G401 (cell line): ENCODE measurements at places on chromosomes 1 and 21.
A peak's percentile ranks its signal among the peaks of the same experiment; 100 is the strongest.

- DNase-seq, result peak; percentile 54
These were observed 16.0 kb downstream of the LRIG2 start for GRCh38 chr1:113088972-113089371.

DNA sequence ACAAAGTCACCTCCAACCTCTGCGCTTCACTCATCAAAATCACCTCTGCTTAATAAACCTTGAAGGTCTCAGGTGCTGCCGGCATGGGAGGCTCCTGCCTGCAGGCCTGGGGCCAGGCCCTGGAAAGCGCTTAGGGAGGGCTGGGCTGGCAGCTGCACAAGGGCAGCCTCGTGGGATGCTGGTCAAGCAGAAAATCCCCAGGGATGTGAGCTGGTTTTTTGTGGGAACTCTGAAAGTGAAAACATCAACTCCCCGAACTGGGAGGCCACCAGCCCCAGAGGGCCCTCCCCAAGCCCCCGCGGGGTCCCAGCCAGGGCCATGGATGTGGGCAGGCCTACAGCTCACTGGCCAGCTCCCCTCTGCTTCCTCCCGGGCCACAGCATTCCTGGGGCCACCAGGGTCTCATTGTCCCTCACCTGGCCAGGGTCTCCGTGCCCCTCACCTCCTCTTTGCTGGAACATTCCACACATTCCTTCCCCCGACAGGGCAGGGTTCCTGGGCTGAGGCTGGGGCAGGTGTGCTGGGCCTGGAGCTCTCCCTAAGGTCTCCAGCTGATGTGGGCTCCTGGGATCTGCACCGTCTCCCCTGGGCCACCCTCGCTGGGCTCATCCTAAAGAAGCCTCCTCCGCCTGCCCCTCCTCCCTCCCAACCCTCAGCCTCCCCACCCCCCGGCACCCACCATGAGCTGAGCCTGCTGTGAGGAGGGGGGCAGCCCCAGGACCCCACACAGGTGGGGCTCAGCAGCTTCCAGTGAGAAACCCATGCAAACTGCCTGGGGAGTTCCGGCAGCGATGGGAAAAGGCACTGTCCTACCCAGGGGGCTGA lies 36.0 kb upstream of the POFUT2 start:
- DNase-seq, result no peak

- no peak for DNase-seq
These were observed 19.8 kb downstream of the PGM1 start for GRCh38 chr1:63612971-63613370.

DNA sequence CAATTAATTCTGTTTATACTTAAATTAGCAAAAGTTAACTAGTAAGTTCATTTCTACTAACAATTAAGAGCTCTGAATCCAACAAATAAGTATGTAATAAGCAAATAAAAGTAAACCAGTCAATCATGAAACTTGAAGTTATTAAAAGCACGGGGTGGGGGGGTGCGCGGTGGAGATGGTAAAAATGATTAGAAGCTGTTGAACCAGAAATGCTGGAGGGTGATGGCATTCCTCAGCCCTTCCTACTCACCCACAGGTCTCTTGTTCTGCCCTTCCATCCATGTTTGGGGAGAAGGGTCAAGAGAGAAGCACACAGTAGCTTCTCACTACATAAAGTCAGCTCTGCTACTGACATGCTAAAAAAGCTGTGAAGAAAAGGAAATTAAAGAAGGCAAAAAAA lies 63.5 kb downstream of the AKT3 start:
- DNase-seq, result no peak

DNA sequence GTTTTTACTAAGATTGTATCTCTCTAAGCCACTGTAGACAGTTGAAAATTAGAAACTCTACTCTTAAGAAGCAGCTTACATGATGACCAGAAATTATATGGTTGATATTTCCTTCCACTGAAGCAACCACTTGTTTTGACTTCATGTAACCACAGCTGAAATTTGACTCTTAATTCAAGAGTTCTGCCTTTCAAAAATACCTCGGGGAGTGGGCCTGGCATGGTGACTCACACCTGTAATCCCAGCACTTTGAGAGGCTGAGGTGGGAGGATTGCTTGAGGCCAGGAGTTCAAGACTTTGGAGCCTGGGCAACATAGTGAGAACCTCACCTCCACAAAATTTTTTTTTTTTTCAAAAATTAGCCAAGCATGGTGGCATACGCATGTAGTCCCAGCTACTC lies 4.3 kb downstream of the AMPD1 start:
- no peak for DNase-seq

GRCh38 chr1:156833603-156834002 lies 17.0 kb upstream of the SH2D2A start:
- no peak for DNase-seq

GRCh38 chr1:35931446-35932157 lies 697 bp downstream of the AGO3 start:
- peak; percentile 40 for DNase-seq

DNA sequence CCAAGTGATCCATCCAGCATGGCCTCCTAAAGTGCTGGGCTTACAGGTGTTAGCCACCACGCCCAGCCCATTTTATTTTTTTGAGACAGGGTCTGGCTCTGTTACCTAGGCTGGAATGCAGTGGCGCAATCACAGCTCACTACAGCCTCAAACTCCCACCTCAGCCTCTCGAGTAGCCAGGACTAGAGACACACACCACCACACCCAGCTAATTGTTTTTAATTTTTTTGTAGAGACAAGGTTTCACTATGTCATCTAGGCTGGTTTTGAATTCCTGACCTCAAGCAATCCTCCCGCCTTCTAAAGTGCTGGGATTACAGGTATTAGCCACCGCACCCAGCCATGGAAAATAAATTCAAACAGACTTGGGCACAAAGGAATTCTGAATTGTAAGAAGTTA lies 31.9 kb downstream of the PUM1 start:
- no peak for DNase-seq

DNA sequence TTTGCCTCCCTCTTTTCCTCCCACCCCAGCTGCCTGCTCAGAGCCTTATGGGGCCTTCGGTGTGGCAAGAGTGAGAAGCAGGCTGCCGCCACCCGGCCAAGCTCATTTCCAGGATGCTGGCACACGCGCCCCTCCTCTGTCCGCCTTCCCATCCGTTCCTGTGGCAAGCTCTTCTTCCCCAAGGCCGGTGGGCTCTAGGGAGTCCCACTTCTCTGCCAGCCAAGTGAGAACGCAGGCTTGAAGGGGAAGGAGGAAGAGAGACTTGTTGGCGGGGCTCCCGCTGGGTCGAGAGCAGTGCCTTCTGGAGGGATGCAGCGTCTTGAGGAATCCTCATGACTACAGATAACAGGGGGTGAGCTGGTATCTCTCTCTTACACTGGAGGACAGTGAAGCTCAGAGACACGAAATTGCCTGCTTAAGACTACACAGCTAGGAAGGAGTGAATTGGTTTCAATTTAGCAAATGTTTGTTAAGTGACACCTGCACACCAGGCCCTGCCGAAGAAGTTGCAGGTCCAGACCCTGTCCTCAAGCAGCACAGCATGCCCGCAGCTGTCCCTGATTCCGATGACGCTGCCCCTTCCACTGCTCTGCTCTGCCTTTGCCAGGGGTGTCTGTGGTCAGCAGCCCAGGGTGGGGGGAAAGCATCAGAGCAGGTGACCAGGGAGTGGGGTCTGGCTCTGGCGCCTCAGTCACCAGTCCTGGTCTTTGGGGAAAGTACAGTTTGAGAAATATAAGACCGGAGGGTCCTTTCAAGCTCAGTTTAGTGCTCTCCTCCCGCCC lies 40.1 kb upstream of the FOXO6 start:
- no peak for DNase-seq

- no peak for DNase-seq
These were observed 23.0 kb upstream of the PNRC2 start for GRCh38 chr1:23936481-23937176.

- DNase-seq, result no peak
These were observed 23.9 kb downstream of the HSPG2 start for GRCh38 chr1:21913258-21913657.

DNA sequence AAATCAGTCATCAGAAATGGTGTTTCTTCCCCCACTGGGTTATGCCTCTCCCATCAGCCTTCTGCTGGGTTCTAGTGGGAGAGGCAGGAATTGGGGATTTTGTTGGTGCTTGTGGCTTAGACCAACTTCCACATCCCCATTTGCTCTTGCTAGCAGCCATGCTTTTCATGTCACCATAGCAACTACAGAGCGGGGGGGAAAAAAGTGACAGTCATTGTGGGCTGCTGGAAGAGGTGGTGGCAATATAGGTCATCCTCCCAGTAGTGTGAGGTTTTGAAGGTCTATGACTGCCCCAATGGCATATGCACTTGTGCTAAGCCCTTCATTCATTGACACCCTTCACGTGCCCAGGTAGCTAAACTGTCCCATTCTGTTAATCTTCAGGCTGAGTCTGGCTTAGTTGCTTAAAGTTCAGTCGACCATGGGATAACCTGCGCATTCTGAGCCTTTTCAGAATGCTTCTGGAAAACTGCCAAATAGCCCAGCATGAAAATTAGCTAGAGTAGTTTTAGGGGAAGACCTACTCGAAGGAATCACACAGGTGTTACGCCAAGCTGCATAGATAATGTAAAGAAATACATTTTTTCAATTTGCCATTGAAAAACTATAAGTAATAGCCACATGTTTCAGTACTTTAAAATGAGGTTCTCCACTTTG lies 53.7 kb upstream of the ZNF326 start:
- DNase-seq, result no peak

GRCh38 chr1:182426442-182427430 lies 23.2 kb upstream of the RGSL1 start:
- no peak for DNase-seq

DNA sequence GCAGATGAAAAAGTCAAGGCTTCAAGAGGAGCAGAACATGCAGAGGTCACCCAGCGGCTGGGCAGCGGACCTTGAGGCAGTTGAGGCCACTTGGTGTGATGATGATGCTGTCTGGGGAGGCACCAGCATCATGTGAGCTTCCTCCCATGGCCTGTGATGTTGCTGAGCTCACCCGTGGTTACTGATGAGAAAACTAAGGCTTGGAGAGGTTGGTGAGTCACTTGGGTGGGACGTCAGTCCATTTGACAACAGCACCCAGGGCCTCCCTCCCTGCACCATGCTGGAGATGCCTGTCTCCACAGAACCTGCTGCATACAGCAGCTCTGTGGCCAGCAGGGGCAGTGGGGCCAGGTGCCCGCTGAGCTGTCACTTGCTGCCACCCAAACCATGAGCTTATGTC lies 146.8 kb downstream of the NPHP4 start:
- no peak for DNase-seq

GRCh38 chr1:21344098-21344749 lies 54.0 kb upstream of the ECE1 start:
- DNase-seq, result no peak

GRCh38 chr21:41897047-41897669 lies 18.0 kb upstream of the PRDM15 start:
- no peak for DNase-seq

DNA sequence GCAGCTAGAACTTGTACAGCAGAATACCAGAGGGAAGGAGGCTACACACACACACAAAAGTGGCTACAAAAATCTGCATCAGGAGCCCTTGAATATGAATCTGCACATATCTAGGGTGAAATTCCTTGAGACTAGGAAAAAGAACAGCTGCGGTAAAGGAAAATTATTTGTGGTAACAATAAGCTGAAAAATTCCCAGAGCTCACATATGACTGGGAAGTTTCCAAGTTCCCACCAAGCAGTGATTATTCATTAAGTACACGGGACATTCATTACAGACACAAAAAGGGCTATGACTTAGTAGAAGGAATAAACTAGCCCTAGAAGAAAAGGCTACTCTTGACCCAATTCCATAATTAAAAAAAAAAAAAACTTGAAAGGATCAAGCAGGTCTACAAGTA lies 149.5 kb upstream of the BACE2 start:
- no peak for DNase-seq

GRCh38 chr1:200869753-200870391 lies 2.9 kb upstream of the GPR25 start:
- DNase-seq, result no peak

DNA sequence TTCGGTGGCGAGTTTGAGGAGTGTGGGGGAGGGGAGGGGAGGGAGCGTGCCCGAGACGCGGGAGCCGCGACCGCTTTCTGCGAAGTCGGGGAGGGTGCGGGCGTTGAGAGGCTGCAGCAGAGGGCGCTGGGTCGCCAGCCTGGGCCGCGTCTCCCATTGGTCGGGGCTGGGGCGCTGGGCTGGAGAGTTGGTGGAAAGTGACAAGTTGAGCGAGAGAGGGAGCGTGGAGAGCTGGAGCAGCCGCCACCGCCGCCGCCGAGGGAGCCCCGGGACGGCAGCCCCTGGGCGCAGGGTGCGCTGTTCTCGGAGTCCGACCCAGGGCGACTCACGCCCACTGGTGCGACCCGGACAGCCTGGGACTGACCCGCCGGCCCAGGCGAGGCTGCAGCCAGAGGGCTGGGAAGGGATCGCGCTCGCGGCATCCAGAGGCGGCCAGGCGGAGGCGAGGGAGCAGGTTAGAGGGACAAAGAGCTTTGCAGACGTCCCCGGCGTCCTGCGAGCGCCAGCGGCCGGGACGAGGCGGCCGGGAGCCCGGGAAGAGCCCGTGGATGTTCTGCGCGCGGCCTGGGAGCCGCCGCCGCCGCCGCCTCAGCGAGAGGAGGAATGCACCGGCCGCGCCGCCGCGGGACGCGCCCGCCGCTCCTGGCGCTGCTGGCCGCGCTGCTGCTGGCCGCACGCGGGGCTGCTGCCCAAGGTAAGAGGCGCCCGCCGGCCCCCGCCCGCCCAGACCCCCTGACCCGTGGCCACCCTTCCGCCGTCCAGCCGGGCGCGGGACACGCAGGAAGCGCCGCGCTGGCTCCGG lies at the start of gene ROR1:
Gene ROR1, plus strand, starts transcription at position 203 of the 802 bp plus-strand sequence.
- DNase-seq, result peak; percentile 83

DNA sequence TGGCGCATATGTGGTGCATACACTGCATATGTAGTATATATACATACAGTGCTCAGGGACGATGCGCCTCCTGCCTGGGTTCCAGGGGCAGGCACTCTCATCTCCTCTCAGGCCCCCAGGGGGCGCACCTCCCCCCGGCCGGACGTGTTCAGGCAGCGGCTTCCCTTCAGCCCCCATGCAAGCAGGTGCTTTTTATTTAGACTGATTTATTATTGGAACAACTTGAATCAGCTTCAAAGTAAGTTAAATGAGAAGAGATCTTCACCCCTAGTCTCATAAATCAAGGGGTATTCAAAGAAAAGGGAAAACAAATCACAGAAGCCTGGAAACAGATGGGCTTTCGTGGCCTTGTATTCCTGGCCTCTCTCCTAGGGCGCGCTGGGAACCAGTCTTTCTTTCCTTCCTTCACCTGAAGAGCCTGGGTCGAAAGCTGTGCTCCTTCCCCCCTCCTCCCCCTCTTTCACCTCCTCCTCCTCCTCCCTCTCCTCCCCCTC lies 64.6 kb downstream of the UBIAD1 start:
- peak; percentile 36 for DNase-seq

- no peak for DNase-seq
These were observed 171.0 kb downstream of the ZZZ3 start for GRCh38 chr1:77511440-77511840.
